ENCODE measurements at places on chromosomes 7 and 10.

DNA sequence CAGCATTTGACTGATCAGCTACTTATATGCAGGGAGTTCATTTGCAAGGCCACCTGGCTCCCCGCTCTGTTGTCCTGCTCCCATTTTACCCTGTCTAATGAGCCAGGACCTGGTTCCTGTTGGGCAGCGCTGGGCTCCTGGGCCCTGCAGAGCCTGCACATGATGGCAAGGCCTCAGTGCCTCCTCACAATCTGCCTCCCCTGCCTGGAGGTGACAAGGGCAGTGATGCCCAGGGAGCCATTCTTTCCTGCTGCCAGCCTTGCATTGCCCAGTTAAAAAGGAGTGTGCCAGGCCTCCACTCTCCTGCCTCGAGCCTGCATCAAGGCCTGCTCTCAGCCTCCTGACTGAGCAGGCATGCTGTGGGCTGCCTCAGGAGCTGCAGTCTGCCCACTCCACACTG, 28.5 kb downstream of the CHAT start:
- DNase-seq, result no peak

DNA sequence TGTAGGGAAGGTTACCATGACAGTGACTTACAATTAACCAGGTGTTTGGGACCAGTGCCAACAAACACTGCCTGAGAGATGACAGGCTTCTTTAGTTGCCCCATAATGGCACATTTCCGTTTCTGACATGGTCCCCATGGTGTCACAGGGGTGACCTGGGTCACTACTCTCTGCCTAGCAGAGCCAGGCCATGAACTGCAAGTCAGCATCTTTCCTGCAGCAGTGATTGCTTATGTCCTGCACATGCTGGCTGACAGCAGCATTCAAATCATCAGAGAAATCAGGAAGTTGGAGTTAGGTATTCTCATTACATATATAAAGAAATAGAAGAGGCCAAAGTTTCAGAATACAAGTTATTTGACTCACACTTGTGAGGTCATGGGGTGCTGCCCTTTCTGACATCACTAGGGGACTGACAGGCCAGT, 47.1 kb upstream of the ZNRF2 start:
- peak; percentile 87 for DNase-seq

DNA sequence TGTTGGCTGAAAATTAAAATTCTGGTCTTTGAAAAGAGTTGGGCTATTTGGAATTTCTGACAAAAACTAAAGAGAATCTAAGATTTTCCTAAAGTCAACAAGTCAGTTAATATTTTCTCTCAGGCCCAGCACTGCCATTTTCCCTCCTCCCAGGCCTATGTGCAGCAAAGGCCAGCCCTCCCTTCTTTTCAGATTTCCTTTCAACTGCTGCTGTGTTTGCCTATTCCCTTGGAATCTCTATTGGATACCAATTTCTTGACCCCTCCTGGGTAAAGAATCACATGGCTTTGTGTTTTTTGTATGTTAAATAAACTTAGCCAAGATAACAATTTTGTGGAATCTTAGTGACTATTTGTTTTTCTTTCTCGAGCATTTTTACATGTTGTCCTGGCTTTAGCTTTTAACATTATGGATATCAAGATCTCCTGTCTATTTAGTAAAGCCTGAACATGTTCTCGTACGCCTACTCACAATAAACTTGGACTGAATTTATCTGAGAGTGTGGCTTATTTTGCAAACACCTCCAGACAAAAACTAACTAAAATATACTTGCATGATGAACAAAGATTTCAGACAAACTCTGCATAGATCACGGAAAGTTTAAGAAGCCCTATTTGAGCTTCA, 19.9 kb downstream of the MACC1 start:
- DNase-seq, result no peak

DNA sequence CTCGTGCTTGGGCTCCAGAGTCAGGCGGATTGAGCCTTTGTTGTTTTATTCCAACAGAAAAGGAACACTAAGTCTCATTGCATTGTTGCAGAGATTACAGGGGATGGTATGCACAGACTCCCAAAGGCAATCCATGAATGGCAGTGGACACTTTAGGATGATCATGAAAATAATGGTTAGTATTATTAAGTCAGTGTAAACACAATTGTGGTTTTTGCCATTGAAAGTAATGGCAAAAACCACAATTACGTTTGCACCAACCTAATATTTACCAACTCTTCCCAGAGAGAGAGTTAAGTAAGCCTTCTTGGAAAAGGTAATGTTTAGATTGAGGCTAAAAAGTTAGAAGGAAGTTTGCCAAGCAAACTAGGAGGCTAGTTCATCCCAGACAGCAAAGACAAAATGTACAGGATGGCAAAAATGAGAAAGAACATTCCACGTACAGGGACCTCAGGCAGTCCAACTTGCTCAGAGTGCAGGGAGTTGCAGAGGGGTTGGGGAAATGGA, 72.9 kb upstream of the AMPH start:
- no peak for DNase-seq

- no peak for DNase-seq
These were observed 106.5 kb downstream of the HTR7 start for GRCh38 chr10:90751107-90751997.

DNA sequence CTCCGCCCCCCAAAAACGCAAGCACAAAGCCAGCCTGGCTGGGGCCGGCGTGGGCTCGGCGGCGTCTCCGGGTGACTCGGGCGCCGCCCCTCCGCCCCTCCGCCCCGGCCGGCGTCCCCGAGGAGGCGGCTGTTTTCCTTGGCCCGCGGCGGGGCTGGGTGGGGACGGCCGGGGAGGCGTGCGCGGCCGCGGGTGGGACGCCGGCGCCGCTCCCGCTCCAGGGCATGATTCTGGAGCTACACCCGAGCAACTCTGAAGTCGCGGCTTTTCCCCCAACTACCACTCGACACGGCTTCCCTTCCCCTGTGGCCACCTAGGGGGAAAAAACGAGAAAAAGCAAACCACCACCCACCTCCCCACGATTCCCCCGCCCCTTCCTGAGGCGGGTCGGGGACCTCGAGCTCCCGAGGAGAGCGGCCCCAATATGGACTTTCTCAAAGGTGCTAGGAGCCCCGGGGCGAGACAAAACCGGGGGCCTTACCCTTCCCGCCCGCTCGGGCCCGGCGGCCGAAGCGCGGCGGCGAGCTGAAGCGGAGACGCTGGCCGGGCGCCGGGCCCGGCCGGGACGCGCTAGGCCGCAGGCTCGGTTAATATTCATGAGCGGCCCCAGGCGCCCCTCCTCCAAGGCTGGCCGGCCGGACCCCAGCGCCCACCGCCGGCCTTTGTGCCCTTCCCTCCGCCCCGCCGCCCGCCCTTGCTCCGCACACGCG, 856 bp downstream of the ARHGAP21 start:
- no peak for DNase-seq

DNA sequence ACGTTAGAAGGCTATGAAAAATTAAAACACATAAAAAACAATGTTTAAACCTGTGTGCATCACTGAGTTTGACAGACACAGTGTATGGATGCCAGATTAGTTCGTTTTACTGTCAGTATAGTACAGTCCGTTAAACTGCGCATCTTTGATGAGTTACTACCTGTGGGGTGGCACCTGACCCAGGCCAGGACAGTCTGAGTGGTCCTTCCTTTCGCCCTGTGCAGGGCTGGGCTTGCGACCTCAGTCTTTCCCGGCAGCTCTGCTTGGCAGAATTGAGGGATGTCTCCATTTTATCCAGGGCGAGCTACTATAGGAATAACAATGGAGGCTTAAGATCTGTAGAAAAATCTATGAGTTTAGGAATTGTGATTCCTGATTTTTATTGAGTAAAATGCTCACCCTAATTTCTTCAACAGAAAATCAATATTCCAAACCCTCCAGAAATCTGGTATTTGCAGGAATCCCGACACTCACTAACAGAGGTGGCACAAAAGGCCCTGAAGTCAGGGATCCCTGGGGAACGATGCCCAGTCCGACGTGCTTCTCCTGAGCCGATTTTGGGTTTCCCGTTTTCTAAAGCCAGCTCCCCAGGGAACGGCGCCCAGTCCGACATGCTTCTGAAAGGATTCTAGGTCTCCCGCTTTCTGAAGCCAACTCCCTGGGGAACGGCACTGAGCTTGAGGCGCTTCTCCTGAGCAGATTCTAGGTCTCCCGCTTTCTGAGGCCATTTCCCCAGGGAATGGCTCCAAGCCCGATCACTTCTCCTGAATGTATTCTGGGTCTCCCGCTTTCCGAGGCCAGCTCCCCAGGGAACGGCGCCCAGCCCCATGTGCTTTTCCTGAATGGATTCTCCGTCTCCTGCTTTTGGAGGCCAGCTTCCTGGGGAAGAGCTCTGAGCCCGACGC, 377.6 kb downstream of the DNAJB6 start:
- no peak for DNase-seq

DNA sequence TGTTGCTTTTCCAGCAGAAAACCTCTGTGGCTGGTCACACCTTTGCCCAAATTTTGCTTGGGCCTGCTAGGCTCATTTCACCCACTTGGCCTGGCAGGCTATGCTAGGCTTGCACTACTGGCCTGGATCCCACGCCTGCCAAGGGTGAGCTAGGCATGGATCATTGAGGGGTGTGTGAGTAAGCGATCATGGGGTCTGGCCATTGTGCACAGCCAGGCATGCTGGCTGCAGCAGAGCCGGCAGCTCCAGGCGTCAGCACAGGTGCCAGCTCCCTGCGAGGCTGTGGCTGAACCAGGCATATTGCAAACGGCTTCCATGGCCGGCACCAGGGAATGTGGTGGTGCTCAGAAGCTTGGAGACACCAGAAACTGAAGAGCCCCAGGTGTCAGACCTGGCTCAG, 19.2 kb downstream of the CFAP70 start:
- DNase-seq, result no peak

GRCh38 chr10:67284589-67284988, 358.8 kb downstream of the LRRTM3 start:
- DNase-seq, result no peak

DNA sequence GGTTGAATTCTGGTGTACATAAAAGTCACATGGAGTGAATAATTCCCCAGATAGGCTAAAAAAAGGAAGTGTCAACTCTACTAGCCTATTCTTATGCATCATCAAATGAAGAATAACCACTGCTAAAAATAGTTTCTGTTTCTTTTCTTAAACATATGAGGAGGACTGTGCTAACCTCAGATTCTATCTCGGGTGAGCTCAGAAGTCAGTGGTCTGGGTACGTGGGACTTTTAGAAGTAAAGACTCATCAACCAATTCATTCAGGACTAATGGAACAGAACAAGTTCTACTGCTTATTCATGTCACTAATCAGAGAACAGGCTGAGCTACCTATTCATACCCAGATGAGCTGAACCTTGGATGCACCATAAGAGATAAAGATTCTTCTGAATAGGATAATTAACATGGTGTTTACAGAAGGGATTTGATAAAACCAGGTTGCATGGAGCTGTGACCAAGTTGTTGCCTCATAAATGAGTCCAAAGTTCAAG, 9.5 kb upstream of the ASAH2 start:
- no peak for DNase-seq

- DNase-seq, result no peak
These were observed 553.6 kb upstream of the GHITM start for GRCh38 chr10:83585686-83586085.
